Stimulated activated CD4-positive, alpha-beta T cell treated with anti-CD3 and anti-CD28 coated beads, Interleukin-15, amount 100 ng/mL, for 1 hour (primary cell): ENCODE measurements at places on chromosomes 3 and 15.

DNA sequence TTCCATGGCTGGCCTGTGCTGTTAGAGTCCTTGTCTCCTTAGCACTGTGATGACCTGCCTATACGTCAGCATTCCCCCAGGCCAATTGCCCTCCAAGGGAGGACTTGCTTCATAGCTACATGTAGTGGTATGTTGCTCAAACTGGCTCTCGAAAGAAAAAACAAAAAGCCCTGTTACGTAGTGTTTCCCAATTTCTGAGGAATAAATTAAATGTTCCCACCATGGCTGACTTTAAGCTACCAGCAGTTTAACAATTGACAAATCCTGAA lies 54.6 kb downstream of the WNT7A start:
- no peak for DNase-seq

DNA sequence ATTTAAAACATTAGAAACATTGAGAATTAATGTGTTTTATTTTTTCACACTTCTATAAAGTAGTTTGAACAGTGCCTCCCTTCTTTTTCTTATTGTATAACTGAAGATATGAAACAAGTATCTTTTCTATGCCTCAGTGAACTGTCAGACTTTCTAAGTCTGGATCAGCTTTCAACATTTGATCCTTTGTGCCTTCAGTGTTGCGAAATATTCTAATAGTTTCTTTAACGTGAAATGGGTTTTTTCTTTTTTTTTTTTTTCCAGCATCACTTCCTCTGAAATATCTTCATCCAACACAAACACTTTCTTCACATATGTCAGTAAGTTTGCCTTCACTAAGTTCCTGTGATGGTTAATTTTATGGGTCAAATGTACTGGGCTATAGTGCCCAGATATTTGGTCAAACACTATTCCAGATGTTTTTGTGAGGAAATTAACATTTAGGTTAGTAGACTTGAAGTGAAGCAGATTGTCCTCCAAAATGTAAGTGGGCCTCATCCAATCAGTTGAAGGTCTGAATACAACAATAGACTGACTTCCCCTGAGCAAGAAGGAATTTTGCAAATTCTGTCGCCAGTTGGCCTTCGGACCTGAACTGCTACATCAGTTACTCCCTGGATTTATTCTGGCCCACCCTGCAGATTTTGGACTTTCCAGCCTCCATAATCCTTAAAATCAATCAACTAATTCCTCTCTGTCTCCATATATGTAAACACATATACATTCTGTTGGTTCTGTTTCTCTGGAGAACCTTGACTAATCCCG lies 6.4 kb upstream of the CPOX start:
- no peak for DNase-seq

DNA sequence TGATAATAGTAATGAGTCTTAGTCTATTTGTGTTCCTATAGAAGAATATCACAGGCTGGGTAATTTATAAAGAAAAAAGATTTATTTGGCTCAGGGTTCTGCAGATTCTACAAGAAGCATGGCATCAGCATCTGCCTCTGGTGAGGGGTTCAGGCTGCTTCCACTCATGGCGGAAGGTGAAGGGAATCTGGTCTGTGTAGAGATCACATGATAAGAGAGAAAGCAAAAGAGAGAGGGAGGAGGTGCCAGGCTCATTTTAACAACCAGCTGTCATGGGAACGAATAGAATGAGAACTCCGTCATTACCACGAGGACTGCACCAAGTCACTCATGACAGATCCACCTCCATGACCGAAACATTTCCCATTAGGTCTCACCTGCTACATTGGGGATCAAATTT lies 664.0 kb upstream of the SGO1 start:
- DNase-seq, result no peak

- no peak for DNase-seq
These were observed 7.0 kb downstream of the SLC25A38 start for GRCh38 chr3:39390181-39390580.

- no peak for DNase-seq
These were observed 13.7 kb upstream of the PRKCD start for GRCh38 chr3:53147151-53147902.

GRCh38 chr15:44735482-44736180 lies 697 bp upstream of the TRIM69 start:
- DNase-seq, result no peak

- no peak for DNase-seq
These were observed 6.1 kb downstream of the MST1 start for GRCh38 chr3:49683162-49683561.
